ENCODE measurements at places on chromosomes 4 and X.

- peak; percentile 65 for DNase-seq
These were observed 364.4 kb upstream of the EPHA5 start for GRCh38 chr4:66034671-66035070.

DNA sequence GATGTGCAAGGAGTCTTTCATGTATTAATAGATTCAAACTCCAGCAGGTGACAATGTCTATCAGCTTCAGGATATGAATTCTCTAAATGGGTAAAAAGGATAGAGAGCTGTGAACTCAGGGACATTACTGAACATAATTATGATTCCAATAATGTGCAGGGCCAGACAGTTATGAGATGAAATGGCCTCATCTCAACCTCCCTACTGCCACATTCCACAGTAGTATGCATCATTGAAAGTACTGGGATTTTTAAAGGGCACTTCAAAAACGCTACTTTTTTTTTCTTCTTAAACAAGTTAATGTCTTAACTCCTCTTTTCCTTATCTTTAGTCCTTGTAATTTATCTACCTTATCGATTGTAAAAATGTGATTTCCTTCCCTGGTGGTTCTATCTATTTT lies 202.0 kb downstream of the APBB2 start:
- DNase-seq = no peak

DNA sequence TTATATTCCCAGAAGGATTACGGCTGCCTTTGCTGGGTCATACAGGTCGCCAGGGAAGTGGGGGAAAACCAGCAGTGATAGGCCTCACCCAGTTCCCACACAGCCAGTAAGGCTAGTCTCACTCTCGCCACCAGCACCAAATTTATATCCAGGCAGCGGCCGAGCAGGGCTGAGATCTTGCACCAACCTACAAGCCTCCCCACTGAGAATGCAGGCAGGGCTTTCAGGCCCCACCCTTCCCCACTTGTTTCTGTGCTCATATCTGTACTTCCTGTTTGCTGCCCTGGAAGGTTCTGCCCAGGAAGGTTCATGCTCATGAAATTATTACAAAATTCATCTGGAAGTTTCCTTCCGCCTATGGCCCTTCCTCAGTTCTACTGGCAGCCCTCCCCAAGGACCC lies 179.7 kb downstream of the STIM2 start:
- no peak for DNase-seq

DNA sequence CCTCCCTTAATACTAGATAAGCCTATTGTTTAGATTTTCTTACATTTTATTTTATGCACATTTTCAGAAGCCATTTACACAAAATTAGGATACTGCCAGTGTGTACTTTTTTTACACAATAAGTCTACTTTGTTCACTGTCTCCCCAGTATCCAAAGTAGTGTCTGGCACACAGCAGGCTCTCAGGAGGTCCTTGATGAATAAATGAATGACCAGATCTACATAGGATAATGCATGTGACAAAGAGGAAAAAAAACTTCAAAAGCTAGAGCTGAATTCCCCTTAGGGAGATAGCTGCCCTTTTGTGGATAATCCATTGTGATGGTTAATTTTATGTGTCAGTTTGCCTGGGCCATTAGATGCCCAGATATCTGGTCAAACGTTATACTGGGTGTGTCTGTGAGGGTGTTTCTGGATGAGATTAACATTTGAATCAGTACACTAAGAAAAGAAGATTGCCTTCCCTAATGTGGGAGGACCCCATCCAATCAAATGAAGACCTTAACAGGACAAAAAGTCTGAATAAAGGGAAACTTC lies 61.6 kb downstream of the QDPR start:
- no peak for DNase-seq

DNA sequence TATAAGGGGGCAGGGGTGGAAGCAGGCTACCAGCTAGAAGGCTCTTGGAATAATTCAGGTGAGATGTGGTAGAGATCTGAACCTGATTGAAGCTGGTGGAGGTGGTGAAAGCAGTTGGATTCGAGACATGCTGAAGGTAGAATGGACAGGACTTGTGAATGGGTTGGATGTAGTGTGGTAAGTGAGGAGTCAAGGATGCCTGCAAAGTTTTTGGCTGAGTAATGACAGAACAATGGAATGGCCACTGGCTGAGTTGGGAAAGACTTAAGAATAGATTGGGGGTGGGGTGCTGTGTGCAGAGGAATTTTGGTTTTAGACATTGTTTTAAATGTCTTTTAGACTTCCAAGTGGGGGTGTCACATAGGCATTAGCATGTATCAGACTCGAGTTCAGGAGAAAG lies 33.5 kb downstream of the HPF1 start:
- no peak for DNase-seq

DNA sequence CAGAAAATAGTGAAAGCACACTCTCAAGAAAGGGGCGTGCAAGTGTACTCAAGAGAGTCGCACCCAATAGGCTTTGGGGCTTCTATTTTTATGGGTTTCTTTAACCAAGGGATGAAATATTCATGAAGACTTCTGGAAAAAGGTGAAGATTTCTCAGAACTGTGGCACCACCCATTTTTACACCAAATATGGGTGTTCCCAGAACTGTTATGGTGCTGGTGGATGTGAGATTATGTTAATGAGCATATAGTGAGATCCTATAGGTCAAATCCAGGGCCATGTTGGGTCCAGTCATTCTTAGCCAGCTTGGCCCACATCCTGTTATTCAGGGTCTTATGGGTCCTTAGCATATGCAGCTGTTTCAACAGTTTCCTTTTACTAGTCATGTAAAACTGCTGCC lies 61.0 kb upstream of the SMIM10 start:
- no peak for DNase-seq

DNA sequence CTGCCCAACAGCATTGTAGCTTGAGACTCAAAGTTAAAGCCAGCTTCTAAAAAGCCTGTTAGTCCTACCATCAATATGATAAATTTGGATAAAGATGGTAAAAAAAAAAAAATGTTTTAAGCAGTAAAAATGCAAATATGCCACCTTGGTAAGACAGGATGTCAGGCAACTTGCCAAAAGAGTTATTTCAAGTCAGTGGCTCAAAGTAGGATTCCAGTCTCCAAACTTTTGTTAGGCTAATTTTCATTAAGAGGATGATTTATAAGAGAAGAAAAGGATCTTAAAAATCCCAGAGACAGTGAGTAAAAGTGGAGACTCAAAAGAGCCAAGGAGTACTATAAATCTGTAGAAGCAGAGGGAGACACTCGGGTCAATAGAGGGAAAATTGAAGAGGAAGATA lies 47.5 kb downstream of the GASK1B start:
- DNase-seq = no peak

DNA sequence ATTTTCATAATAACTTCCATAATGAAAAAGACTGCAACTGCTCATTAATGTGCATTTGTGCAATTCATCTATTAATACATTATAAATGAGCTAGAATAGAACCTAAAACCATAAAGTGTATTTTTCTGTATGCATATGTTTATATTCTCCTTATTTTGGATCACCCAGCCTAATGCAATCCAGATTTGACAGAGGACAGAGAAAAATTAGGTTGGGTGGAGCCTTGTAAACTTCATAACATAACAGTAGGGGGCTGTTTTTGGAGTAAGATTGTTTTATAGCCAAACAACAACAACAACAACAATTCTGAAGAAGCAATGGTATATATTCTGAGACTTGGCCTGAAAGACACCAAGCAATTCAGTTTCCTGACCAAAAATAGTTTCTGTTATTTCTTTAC lies 615.3 kb upstream of the SLIT2 start:
- no peak for DNase-seq

DNA sequence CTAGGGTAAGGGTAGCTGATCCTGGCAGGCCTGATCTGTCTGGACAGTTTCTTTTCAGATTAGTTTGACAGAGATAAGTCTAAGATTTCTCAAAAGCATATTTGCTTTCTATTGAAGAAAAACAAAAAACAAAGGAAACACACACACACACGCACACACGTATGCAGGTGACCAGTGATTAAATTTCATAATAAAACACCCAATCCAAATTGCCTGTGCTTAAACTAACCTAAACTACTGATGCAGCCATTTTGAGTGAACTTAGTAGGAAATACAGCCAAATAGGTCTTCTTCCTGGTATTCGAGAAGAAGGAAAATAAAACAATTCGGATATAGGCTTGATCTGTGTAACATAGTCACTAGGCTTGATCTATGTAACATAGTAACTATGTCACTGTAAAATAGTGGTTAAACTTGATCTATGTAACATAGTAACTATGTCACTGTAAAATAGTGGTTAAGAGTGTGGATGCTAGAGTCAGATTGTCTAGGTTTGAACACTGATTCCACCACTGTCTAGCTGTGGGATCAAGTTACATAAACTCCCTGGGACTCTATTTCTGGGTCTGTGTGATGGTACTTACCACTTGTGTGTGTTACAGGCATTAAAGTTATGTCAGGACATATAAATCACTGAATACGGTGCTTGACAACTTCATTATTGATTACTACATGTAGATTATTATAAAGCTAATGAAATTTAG lies 9.8 kb upstream of the CCNG2 start:
- no peak for DNase-seq

DNA sequence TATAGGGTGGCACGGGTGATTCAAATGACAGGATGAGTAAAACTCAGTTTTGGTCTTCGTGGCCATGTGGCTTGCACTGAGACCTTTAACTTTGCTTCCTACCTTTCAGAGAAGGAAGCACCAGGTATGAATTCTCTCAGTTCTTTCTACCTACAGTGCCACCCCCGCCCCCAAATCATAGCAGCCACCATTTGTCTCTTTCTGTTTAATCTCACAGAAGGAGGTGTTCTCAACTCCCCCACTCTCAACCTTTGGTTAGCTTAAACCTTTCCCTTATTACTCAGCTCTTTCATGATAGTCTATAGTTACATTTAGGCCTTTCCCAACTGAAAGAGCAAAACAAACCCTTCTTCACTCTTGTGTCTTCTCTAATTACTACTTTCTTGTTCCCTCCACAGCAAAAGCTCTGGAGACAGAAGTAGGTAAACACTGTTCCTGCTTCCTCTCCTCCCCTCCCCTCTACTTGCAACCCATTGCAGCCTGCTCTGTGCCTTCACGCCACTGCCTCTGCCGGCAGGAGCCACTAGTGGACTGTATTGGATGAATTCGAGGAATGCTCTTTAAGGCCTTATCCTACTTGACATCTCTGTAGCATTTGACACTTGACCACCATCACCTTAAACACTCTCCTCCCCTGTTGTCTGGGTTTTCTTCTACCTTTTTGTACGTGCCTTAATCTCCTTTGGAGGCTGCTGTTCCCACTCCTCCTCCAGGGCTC lies 123.7 kb downstream of the AFF1 start:
- no peak for DNase-seq

DNA sequence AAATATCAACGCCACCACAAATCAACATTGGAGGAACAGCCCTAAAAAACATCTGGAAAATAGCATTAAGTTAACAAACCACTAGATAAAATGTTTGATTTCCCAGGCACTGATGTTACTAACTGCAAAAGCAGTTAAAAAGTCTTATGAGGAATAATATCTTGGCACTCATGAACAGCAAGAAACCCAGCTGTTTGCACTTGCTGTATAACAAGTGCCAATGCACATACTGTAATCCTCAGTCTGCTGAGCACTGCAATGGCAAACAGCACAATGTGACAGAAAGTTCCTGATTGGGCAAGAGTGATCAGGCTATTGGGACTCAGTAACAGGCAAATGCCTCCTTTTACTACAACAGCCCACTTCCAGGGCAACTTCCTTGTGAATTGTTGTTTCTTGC lies 20.8 kb upstream of the SEC24B start:
- no peak for DNase-seq

DNA sequence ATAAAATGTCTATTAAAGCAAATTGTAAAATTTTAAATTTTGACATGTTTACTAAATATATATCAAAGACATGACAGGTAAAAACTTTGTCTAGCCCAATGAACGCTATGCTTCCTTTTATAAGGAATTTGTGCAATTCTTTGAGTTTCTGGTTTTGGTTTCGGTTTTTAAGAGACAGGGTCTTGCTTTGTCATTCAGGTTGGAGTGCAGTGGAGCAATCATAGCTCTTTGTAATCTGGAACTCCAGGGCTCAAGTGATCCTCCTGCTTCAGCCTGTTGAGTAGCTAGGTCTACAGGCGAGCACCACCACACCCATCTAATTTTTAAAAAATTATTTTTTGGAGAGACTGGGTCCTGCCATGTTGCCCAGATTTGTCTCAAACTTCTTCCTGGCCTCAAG lies 60.7 kb downstream of the BLTP1 start:
- no peak for DNase-seq

DNA sequence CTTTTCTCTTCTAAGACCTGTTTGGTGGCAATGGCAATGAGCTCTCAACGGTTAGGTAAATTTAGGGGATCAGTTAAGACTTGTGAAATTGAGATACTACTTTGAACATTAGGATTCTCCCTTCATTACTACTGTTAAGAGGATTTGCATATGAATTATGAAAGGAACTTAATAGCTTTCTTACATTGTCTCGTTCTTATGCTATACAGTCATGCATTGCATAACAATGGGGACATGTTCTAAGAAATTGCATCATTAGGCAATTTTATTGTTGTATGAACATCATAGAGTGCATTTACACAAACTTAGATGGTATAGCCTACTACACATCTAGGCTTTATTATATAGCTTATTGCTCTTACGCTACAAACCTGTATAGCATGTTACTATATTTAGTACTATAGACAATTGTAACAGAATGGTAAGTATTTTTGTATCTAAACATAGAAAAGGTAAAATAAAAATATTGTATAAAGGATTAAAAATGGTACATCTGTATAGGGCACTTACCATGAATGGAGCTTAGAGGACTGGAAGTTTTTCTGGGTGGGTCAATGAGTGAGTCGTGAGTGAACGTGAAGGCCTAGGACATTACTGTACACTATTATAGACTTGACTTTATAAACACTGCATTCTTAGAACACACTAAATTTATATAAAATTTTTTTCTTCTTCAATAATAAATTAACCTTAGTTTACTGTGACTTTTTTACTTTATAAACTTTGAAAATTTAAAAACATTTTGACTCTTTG lies 62.5 kb downstream of the PAQR3 start:
- DNase-seq = no peak

GRCh38 chr4:121555315-121556107 lies 141.3 kb downstream of the ANXA5 start:
- no peak for DNase-seq

- no peak for DNase-seq
These were observed 599.8 kb downstream of the GALNTL6 start for GRCh38 chr4:172412851-172413580.

- DNase-seq = no peak
These were observed 103.3 kb upstream of the FAM9C start for GRCh38 chrX:13147733-13148132.
